ENCODE measurements at places on chromosomes 11 and 22. TPM values are rescaled to one million over a fixed set of nuclear protein-coding genes. Genes with fewer than 3 reads are reported as not detected.
A peak's percentile ranks its signal among the peaks of the same experiment; 100 is the strongest.

DNA sequence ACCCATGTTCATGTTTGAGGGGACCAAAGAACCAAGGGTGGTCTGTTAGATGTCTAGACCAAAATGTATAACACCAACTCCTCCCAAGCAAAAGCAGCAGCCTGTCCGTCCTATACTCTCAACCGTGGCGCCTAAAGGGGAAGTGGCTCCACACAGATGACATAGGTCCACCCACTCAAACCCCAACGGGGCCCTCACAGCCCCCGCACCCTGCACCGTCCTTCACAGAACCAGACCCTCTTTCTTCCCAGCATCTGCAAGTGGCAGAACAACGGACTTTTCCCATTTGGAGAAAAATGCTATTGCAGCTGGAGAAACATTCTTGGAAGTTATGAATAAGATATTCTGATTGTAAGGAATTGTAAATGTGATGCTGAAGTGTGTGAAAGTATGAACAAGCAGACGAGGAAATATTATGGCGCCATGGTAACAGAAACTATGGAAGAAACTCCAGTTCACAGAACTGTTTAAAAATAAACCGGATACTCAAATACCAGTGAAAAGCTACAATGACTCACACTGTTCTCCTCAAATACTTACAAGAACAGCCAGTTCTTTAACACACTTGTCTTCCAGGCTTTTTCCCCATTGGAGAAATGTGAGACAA is 76.5 kb upstream of the ARFGAP3 start:
- no peak overlapping the region for H3K4me3 ChIP-seq
- H3K27me3 ChIP-seq, result no peaks in the 10 kb centered on the region
- no peak overlapping the region for H3K27ac ChIP-seq
- peaks cover 54% of the 10 kb centered on the region for H3K4me1 ChIP-seq
- DNase-seq, result no peak
- H3K36me3 ChIP-seq, result no peaks in the 10 kb centered on the region

The SELENOH gene
- total RNA-seq, result 194 TPM

- H3K4me3 ChIP-seq, result peak overlapping the region; percentile 40
- H3K27ac ChIP-seq, result peak overlapping the region; percentile 52
These were observed 2.9 kb downstream of the KLHL35 start for GRCh38 chr11:75429902-75430713.

GRCh38 chr11:104925850-104926249 is 27.6 kb upstream of the CASP12 start:
- H3K4me1 ChIP-seq, result no peaks in the 10 kb centered on the region
- H3K36me3 ChIP-seq, result no peaks in the 10 kb centered on the region
- H3K4me3 ChIP-seq, result no peak overlapping the region
- no peak for DNase-seq
- no peaks in the 10 kb centered on the region for H3K27me3 ChIP-seq

GRCh38 chr11:46948378-46949131 is 12.0 kb downstream of the CSTPP1 start:
- no peaks in the 10 kb centered on the region for H3K36me3 ChIP-seq
- DNase-seq, result no peak
- H3K27me3 ChIP-seq, result no peaks in the 10 kb centered on the region
- no peak overlapping the region for H3K27ac ChIP-seq

DNA sequence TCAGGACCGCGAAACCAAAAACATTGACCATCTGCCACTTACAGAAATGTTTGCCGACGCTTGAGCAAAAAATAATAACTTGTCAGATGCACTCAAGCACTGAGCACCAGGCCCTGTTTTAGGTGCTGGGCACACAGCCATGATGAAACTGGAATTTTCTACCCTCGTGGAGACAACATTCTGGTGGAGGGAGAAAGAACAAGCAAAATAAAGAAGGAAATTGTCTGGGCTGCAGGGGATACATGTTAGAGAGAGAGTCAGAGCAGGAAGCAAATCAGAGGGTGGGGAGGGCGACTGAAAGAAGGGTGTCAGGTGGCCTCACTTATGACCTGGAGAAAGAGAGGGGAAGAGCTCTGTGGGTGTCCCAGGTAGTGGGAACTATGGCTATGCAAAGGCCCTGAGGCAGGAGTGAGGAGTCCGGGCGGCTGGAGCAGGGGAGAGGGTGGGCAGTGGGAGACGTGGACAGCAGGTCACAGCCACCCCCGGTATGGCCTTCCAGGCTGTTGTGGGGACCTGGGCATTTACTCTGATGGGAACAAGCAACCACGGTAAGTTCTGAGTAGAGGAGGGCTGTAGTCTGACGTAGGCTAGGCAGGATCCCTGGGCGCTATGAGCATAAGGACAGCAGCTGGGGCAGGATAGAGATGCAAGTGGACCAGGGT is 78.8 kb downstream of the MYEOV start:
- H3K36me3 ChIP-seq, result no peaks in the 10 kb centered on the region
- H3K27ac ChIP-seq, result no peak overlapping the region
- H3K4me1 ChIP-seq, result peaks cover 20% of the 10 kb centered on the region
- no peak for DNase-seq
- H3K27me3 ChIP-seq, result no peaks in the 10 kb centered on the region
- H3K4me3 ChIP-seq, result no peak overlapping the region

The HPX gene
- 4.6 TPM for total RNA-seq

The WT1 gene
- 0.07 TPM for total RNA-seq

The TESMIN gene
- total RNA-seq, result 24.8 TPM

The PATE4 gene
- total RNA-seq, result not detected

The GRM5 gene
- not detected for total RNA-seq

Measured in HCT116 (cell line).